Activated naive CD4-positive, alpha-beta T cell treated with anti-CD3 and anti-CD28 coated beads, Interleukin-2, amount 50 U/mL, for 16 hours (primary cell): ENCODE measurements at places on chromosomes 12 and 14.

DNA sequence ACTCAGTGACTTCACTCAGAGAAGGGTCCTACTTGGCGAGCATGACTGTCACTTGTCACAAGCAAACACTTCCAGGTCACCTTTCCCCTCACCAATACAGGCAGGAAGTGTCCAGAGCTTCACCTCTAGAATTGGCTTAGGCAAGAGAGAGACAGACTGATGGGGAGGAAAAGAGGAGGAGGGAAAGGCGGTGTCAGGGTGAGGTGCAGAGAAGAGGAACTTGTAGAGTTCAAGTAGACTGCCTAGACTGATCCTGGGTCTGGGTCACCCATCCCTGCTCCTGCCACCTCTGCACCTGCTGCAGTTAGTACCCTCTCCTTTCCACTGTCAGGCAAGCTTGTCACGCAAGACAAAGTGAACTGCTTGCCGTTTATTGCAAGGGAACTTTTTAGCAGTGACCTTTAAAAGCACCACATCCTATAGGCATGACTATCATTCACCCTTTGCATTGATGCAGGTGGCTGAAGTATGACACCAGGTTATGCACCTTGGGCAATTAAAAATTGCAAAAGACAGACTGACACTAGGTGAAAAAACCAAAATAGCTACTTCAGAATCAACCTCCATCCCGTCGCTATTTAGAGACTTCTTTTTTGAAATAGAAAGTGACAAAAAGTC lies 292.4 kb downstream of the SYT1 start:
- DNase-seq: no peak

DNA sequence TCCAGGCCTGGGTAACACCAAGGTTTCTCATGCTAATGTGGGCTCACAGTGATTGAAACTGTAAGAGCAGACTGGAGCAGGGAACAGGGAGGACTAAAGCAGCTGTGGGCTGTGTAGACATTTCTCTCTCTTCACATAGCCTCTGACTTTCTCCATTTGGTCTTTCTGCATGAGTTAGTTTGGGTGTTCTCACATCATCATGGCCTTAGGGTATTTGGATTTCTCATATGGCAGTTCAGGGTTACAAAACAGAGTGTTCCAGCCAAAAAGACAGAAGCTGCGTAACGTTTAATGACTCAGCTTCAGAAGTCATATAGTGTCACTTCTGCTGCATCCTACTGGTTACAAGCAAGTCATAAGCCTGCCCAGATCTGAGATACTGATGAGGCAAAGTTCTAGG lies 52.0 kb upstream of the OSBPL8 start:
- DNase-seq: no peak

DNA sequence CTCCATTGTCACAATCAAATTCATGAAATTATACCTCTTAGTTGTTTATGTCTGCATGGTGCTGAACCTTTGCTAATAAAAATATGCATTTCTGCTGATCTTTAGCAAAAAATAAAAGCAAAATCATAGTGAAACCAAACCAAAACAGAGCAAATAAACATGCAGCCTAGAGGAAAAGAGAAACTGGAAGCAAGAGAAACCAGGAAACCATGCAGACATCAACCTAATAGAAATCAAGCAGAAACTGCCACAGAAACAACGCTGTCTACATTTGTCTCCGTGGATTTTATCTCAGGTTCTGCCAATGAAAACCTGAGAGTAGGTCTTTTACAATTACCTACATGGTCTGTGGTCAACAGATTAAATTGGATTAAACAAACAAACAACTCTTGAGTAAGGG lies 173.7 kb downstream of the SYT10 start:
- DNase-seq: no peak

- DNase-seq: no peak
Measured at GRCh38 chr12:116497051-116497591, 62.1 kb upstream of the MAP1LC3B2 start.

DNA sequence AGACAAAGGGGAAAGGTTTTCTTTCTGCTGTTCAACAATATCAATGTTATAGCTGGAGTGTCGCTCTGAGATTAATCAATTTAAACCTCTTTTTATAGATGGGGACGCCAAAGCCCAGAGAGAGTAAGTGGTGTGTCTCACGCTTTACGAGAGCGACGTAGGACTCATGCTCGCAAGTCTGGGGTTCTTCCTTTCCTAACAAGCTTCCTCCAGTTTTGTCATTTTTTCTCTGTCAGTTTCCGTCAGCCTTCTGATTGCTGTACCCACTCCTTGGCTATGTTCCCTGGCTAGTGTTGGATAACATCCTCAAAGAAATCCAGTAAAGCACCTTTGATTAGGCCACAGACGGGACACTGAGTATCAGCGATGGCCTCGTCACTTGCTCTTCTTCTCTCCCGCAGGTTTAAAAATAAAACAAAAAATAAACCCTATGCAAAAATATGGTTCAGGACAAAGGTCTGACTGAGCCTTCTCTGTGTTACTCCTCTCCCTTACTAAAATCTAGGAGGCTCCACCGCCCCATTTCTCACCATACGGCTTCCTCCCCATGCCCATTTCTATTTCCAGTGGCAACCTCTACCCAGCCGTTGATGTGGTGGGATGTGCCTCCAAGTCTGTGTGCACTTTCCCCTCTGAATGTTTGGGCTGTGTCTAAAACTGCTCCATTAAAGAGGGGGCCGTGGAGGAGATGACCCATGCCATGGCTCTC lies 172.7 kb upstream of the PARP11 start:
- DNase-seq: no peak

- no peak for DNase-seq
Measured at GRCh38 chr12:42235426-42235825, 2.6 kb downstream of the YAF2 start.

DNA sequence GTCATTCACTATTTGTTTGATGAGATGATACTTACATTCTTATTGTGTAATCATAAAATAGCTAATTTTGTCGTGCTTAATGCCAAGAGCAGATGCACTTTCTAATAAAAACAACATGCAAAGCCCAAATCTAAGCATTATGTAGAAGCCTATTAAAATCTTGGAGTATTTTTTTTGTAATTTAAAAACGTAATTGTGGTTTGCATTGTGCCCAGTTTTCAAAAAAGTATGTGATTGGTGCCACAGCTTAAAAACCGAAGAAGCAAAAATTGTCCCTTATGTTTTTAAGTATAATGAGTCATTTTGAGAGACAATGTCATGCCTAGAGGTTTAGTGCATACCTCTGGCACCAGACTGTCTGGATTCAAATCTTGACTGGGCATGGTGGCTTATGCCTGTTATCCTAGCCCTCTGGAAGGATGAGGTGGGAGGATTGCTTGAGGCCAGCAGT lies 464.8 kb upstream of the RGS6 start:
- no peak for DNase-seq

- no peak for DNase-seq
Measured at GRCh38 chr14:73465823-73466532, 7.6 kb upstream of the NUMB start.

DNA sequence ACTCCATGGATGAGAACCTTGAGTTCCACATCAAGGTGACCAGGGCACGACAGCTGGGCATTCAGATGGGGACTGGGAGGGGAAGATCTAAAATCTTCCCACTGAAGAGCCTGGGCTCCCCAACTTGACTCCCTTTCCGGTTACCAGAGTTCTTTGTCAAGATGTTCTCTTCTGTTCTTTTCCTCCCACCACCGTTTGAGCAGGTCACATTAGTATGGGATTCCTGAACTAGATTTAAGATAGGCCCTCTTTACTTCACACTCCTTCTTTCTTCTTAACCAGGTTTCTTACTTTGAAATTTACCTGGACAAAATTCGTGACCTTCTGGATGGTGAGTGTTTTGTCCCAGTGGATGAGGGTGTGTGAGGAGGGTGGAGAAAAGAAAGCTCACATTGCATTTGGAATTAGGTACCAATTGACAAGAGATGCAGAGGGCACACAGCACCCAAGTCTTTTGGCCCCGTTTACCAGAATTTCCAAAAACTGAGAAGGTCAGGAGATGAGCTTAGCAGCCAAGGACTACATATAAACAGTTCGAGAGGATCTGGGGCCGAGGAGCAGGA lies 14.4 kb downstream of the KIF5A start:
- DNase-seq: no peak

- no peak for DNase-seq
Measured at GRCh38 chr14:54617467-54617866, 50.5 kb downstream of the SAMD4A start.

DNA sequence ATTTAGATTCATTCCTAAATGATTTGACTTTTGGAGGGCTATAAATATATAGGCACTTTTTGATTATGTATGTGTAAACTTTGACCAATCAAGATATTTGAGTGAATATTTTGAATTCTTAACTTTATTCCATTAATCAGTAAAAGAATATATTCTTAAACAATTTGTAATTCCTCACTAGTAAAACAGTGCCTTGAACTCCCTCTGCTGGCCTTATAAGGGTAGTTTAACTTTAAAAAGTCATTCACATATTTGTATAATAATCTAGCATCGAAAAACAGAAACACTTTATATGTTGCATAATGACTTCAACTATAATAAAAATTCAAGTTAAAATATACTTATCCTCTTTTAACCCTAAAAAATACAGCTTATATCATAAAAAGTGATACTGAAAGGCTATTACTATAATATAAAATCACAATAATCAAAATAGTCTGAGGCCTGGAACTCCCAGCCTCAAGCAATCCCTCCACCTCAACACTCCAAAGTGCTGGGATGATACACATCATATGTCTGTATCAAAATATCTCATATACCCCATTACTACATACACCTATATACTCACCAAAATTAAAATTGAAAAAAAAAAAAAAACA lies 31.2 kb downstream of the CCDC59 start:
- no peak for DNase-seq
